Tibial nerve (tissue), 4 donors: ENCODE measurements at places on chromosomes 6 and 20. TPM values are rescaled to one million over a fixed set of nuclear protein-coding genes. Genes with fewer than 3 reads are reported as not detected.

Gene CFAP61
- total RNA-seq: 0.21 TPM

Gene ZDHHC14
- total RNA-seq: 16.1 TPM

Gene SLC26A8
- 1.1 TPM for total RNA-seq

Gene TRIM15
- total RNA-seq: not detected

Gene XKR7
- not detected for total RNA-seq

Gene ACTR5
- 18.6 TPM for total RNA-seq

Gene C20orf202
- total RNA-seq: not detected

Gene WFDC6
- total RNA-seq: not detected

Gene GHRH
- total RNA-seq: not detected

Gene KIZ
- total RNA-seq: 53.3 TPM

Gene DNAH8
- 0.22 TPM for total RNA-seq

Gene PGC
- not detected for total RNA-seq

Gene KCNK16
- total RNA-seq: not detected

Gene PTCHD4
- 4.2 TPM for total RNA-seq

Gene NCOA7
- total RNA-seq: 66.3 TPM

Gene LMBRD1
- 70.2 TPM for total RNA-seq

Gene GPRC6A
- not detected for total RNA-seq

Gene LRRC73
- 1.3 TPM for total RNA-seq

Gene C6orf58
- not detected for total RNA-seq

Gene SLC22A1
- 5.5 TPM for total RNA-seq

Gene C2
- 4.6 TPM for total RNA-seq

Gene AGER
- total RNA-seq: 12.7 TPM

Gene SERPINB1
- total RNA-seq: 24.7 TPM

Gene CEP85L
- 26.7 TPM for total RNA-seq
